ENCODE measurements at places on chromosomes 3 and 15. TPM values are rescaled to one million over a fixed set of nuclear protein-coding genes. Genes with fewer than 3 reads are reported as not detected.
A peak's percentile ranks its signal among the peaks of the same experiment; 100 is the strongest.

The CCR5 gene
- total RNA-seq = 0.57 TPM

The ITPKA gene
- 0.85 TPM for total RNA-seq

The ROPN1 gene
- not detected for total RNA-seq

The LRRC2 gene
- total RNA-seq = 1.1 TPM

The TLR9 gene
- not detected for total RNA-seq

The MAP1A gene
- 28.9 TPM for total RNA-seq

The TMCO5A gene
- not detected for total RNA-seq

The PTPN9 gene
- total RNA-seq = 21.6 TPM

The BCHE gene
- 49.0 TPM for total RNA-seq

The FANCD2OS gene
- total RNA-seq = not detected

The GOLGA8A gene
- total RNA-seq = 66.5 TPM

The BAHD1 gene
- total RNA-seq = 23.3 TPM

The MINDY2 gene
- total RNA-seq = 44.4 TPM

The POTEB2 gene
- total RNA-seq = not detected

DNA sequence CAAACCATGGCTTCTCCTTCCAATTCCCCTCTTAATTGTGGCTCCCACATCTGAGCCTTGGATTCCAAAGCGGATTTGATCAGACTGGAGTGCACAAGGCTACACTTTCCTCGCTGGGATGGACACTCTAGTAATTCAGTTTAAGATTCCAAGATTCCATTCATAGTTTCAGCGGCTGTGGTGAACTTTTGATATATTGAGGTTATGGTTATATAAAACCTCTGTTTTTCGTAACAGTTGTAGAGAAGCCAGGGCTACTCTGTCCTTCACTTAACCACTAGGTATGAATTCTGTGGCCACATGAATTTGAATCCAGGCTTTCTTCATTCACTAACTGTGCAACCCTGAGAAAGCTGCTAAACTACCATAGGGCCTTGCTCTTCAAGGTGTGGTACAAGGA is 67.9 kb upstream of the KY start:
- peak; percentile 51 for ATAC-seq

GRCh38 chr3:174206607-174207192 is 652.4 kb upstream of the NAALADL2 start:
- no peak for ATAC-seq

- ATAC-seq = no peak
Observed at GRCh38 chr3:36542186-36542585, 161.9 kb downstream of the STAC start.

DNA sequence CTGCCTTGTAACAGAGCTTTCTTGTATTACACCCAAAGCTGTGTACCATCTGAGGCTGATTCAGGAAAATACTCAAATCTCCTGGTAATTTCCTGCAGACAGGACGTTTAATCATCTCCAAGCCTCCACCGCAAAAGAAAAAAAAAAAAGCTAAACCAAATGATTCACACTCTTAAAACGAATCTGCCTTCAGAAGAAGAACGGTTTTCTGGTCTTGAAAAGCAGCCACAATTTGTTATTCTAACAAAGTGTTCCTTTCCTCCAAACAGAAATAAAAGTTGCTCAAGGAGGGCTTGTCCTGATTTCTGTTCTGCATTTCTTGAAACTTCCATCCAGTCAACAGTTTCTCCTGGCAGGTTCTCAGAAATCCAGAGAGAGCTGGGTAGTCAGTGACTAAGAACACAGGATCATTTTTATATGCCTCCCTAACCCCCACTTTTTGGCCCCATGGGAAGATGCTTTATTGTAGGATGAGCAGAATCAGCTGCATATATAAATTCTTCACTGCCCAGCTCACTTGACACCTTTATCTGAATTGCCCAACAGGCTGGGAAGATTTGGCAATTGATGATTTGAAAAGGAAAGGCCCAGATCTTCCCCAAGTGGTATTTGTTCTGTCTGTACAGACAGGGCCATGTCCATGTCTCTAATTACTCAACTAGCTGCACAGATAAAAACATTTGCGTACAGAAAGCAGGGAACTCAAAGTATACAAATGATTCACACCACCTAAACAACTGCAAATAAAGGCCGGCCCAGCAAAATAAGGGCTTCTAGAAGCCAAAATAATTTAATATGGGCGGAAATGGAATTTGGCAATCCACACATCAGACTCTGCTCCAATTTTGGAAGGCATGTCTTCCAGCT is 41.0 kb upstream of the PRICKLE2 start:
- peak; percentile 66 for ATAC-seq

DNA sequence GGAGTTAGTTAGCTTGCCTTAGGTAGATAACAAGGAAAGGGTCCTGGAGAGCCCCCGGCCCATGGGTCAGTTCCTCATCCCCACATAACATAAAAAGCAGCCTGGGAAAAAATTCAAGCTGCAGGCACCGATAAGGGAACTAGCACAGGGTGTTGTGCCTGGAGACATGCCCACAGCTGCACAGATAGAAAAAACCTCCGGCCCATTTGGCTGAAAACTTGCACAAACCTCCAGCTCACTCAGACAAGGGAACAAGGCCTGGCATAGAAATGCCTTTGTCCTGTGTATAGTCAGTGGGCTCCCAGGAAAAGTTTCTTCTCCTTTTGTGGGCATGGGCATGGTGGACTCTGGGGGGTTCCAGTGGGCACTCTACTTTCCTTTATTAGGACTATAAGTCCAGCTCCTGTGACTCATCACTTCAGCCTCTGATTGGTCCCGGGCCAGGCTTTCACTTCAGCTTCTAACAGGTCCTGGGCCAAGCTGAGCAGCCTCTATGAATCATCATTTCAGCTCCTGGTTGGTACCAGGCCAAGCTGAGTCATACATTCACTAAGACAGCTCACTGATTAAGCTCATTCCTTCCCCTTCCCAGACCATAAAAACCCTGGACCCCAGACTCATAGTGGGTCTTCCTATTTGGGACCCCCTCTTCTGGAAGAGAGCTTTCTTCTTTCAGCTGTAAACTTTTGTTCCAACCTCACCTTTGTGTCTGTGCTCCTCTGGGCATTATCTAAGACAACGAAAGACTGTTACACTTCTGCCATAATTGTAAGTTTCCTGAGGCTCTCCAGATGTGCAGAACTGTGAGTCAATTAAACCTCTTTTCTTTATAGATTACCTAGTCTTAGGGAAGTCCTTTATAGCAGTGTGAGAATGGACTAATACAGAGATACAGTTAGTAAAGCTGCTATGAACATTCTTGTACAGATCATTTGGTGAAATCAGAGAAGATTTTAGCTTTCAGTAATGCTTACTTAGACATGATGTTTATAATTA is 348.0 kb upstream of the DPPA4 start:
- ATAC-seq = peak; percentile 95

- no peak for ATAC-seq
Observed at GRCh38 chr3:119468041-119468440, 722 bp upstream of the POGLUT1 start.

DNA sequence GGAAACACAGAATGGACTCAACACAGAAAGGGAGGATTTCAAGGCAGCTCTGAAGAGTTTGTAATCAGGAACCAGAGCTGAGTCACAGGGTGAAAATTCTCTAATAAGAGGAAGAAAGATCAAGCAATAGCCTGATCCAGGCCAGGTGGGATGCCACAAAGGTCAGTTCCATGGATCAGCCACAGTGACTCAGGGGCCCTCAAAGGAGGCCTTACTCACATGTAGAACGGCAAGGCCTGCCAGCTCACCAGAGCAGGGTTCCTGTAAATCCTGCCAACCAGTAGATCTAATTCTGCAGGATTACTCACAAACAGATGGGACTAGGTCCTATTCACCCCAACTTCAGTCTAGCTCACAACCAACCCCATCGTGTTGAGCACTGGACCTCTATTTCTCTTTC is 78.3 kb upstream of the PPP2R3A start:
- no peak for ATAC-seq

DNA sequence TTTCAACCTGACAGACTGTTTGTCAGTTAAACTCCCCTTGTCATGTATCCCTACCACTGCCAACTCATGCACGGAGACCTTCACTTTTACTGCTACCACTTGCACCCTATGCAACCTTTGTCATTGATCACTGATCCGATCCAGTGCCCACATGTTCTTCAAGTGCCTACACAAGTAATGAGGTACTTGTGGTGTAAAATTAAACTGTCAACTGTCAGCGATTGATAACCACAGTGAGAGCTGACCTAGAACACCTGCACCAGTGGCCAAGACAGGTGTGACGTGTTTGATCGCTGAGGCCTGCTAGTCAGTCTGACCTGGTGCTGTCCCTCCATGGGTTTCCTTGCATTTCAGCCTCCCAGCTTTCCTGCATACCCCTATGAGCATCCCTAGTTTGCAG is 55.6 kb downstream of the MECOM start:
- no peak for ATAC-seq

- peak; percentile 26 for ATAC-seq
Observed at GRCh38 chr3:177827511-177828207, 630.4 kb upstream of the TBL1XR1 start.

DNA sequence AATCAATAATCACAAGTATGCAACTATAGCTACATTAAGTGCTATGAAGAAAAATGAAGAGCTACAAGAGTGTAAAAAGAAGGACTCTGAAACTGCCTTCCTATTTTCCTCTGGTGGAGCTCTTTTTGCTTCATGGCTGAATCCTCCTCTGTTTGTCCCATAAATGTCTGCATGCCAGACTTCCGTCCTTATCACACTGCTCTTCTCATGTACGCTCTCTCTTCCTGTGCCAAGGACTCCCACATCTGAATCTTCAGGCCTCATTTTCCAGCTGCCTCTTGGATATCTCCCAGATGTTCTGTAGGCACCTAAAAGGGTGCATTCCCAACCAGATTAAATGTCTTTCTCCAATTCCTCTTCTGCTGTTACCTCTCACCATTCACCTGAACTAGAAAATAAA is 123.7 kb downstream of the MECOM start:
- no peak for ATAC-seq

- ATAC-seq = peak; percentile 94
Observed at GRCh38 chr3:12868039-12869034, 27.0 kb upstream of the RPL32 start.

DNA sequence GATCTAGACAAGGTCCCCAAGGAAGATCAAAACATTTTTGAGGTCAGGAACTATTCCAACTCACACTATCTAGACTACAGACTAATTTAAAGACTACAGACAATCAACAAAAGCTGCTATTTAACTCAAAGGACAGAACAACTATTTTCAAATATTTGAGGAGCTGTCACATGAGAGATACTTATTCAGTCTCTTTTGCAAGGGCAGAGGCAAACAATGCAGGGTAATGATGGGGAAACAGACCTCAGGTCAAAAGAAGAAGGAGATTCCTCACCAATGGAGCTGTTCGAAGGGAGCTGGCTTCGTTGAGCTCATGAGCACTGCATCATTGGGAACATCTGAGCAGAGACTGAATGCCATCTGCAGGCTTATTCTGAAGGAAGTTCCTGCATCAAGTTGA is 231.9 kb downstream of the DTWD1 start:
- ATAC-seq = no peak

DNA sequence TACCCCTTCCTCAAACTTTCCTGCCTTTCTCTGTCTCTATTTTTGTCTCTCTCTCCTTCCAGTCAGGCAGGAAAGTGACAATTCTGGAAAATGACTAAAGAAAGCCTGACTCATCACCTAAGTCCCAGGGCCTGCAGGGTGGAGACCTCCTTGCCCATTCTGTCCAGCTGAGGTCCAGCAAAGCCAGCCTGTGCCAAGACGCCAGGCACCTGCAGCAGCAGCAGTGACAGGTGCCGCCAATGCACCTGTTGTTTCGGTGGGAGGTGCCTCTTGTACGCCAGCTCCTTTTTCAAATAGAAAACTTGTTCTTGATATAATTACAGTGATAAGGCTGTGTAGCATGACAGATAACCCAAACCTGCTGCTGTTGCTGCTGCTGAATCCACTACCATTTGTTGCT is 501.3 kb downstream of the NTRK3 start:
- ATAC-seq = no peak

GRCh38 chr3:187130346-187131066 is 8.8 kb downstream of the RPL39L start:
- ATAC-seq = peak; percentile 36

DNA sequence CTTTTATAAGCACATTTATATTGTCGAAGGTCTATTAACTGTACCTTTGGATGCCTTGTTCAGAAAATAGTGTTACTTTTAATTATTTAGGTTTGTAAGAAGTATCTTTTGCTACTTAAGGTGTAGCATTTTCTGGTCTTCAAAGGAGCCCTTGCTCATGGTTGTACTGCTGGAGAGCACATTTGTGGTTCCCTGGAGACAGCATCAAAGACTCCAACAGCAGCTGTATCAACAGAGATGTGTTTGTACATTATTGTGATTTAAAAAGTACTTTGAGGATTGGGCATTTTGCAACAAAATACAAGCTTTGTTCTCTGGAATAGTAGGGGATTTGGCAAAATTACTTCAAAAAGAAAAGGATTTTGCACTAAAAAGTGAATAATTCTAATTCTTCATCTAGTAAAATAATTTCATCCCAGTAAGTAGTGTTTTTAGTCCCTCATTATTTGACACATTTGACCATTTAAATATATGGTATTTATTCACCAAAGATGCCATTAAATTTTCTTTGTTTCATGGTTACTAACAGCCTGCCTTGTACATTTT is 16.5 kb downstream of the TBC1D23 start:
- ATAC-seq = no peak

DNA sequence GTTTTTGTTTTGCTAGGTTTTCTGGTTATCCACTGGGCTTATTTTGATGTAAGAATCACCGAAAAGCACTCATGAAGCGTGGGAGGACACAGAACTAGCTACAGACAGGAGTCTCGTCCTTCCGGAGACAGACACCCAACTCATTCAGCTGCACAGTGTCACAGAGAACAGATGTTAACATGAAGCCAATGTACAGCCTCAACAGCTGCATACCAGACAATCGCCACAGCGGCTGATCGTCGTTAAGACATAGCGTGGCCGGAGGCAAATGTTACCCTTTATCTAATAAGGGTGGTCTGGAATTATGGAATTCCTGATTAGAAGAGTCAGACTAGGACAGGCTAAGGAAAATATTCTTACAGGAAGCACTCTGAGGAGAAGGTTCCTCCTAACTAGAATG is 1.1 kb upstream of the PYGO1 start:
- ATAC-seq = no peak

- ATAC-seq = peak; percentile 28
Observed at GRCh38 chr15:65033659-65034269, 4.3 kb upstream of the MTFMT start.

GRCh38 chr3:196097373-196098154 is 15.7 kb upstream of the TFRC start:
- ATAC-seq = no peak

DNA sequence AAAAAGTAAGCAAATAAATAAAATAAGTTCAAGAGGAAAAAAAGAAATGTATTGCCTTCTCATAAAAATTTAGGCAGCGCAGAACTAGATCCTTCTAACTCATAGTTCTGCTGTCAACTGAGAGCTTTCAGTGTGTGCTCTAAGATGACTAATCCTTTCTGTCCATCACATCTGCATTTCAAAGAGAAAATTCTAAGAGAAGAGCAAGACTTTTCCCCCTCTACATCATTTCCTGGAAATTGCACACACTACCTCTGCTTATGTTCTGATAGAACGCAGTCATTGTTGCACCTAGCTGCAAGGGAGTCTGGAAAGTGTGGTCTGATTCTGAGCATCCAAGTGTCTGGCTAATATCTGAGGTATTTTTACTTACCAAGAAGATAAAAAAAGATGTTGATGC is 39.6 kb upstream of the SLCO3A1 start:
- ATAC-seq = no peak

GRCh38 chr3:57160765-57161538 is 4.2 kb downstream of the IL17RD start:
- no peak for ATAC-seq

- no peak for ATAC-seq
Observed at GRCh38 chr15:71545923-71546322, 264.4 kb upstream of the NR2E3 start.

- ATAC-seq = peak; percentile 41
Observed at GRCh38 chr3:149917124-149917667, 53.5 kb downstream of the PFN2 start.

All from gastroesophageal sphincter (tissue), 4 donors.